ENCODE measurements at places on chromosomes 2 and 18.

- DNase-seq: no peak
Observed at GRCh38 chr2:236998236-236998635, 87.5 kb upstream of the COPS8 start.

DNA sequence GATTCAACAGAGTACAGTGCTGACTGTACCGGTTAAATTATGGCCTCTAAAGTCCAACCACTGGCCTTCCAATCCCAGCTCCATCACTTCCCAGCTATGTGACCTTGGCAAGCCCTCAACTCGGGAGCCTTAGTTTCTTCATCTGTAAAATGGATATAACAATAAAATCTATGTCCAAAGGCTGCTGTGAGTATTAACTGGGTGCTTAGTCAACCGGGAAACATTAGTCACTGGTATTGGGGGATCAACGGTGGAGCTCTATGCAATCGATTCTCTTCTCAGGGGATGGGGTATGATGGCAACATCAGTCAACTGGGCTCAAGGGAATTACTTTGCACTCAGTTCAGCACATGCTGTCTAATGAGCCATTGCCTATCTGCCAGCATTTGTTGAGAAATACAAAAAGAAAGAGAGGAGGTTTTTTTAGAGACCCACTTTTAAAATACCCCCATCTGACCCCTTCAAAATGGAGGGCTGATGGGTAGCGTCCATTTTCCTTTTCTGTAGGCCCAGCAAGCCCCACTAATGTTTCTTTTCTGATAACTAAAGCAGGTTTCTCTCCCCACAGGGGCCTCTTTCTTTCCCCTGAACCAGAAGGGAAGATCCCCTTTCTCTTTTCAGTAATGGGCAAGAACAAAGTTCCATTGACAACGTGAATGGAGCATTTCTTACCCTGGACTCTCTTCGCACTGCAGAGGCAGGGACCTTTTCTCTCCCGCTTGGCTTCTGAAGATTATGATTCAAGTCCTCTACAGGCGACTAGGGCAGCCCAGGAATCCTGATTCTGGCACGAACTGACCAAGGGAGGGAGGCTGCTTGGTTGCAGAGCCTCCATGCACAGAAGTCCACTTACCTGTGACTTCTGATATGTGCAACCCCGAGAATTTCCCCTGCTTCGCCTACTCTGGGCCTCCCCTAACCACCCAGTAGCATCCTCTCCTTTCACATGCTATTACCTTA lies 8.7 kb upstream of the AGFG1 start:
- no peak for DNase-seq

DNA sequence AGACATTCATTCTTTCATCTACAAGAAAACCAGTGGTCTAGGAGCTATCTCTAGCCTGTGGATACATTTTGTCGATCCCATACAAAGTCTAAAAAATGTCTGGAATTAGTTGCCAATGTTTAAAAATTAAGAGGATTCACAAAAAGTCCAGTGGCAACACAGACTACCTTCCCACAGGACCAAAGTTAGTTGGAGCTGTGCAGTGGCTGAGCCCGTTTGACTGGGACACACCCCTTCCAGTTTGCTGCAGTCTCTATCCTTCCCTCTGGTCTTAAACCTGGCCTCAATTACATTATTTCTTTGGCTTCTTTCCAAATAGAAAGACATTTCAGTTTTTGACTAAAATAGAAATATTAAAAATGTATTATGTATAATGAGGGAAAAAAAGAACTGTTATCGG lies 18.6 kb downstream of the SLC16A14 start:
- no peak for DNase-seq

- no peak for DNase-seq
Observed at GRCh38 chr2:208488686-208489564, 82.3 kb downstream of the PTH2R start.

DNA sequence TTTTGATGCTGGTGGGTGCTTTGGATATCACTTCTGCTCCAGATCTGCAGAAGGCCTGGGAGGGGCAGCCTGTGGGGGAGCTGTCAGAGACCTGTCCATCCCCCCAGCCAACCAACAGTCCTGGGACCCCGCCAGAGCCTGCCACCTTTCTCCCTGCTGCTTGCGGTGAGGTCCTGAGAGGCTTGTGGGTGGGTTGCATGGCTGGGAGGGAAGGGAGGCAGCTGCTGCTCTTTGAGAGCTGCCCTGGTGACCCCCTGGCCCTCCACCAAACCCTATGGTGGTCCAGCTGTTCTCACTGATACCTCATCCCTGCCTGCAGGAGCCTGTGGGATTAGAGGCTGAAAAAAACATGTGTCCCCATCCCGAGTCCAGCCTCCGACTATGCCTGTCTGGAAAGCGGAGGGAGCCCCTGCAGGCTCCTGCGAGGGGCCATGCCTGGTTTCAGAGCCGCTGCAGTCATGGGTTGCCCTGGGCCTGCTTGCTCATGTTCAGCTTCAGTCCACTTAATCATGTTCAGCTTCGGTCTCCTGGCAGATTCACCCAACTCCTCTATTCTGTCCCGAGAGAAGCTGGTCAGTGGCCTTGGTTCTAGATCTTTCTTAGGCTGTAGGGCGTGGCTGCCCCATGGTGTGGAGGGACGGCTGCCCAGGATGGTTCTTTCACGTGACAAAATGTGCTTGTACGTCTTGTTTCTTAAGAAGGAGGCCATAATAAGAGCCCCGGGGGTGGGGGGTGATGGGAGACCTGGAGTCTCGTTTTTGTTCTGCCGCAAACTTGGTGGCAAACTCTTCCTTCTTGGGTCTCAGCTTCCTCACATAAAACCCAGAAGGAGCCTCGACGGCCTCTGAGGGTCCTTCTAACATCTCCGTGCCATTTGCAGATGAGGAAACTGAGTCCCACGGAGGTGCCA lies 98.5 kb downstream of the CTIF start:
- DNase-seq: no peak

DNA sequence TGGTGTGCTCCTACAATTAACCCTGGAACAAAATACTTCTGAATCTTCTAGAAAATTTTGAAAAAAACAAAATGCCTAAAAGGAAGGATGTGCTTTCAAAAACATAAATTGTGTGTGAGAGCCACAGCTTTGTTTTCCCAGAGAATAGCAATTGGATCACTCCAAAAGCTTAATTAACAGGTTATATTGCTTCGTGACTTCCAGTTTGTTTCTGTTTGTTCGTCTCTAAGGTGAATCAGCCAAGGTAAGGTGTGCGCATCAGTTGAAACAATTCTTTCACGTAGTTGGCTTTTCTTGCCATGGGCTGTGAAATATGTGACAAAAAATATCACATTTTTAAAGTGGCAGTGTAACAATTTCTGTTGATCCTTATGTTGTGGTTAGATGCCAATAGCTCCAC lies 90.3 kb upstream of the BARD1 start:
- DNase-seq: no peak

- DNase-seq: no peak
Observed at GRCh38 chr2:152585830-152586484, 131.3 kb downstream of the PRPF40A start.

GRCh38 chr2:19357402-19358241 lies 801 bp downstream of the OSR1 start:
- no peak for DNase-seq

DNA sequence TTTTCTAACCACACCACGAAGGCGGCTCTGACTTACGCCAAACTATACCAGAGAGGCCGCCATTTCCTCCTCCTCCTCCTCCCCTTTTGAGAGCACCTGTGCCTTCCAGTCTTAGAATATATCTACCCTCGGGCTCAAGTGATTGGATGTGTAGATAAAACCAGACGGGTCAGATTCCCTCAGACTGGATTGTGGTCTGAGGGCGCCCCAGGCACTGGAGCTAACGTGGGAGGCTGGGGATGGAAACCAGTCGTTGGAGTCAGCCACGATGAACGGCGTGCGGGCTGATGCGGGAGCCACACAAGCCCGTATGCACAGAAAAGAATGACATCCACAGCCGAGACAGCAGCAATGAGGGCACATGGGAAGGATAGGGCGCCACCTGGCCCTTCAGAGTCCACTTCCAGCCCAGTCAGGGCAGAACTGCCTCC lies 12.3 kb upstream of the ODC1 start:
- DNase-seq: no peak

GRCh38 chr2:14632133-14632936 lies at the start of gene LRATD1:
Gene LRATD1, plus strand, starts transcription at chr2:14632717. Its CDS starts 1,263 bp downstream, at chr2:14633980.
- DNase-seq: no peak

DNA sequence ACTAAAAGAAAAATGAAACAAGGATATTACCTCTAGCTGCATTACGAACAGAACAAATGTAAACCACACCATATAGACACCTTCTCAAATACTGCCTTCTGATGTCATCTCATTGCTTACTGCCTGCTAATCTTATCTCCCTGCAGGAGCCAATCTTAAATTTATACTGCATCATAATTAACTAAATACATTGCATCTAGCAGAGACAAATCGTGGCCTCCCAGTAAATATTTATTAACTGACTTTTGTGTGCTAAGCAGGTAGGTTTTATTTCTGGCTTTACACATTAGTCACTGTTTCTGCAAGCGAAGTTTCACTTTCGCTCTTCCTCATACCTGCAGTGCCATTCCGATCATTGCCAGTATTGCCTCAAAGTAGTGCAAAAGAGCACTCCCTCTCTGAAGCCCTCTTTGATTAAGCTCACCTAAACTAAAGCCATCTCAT lies 67.5 kb downstream of the SPATS2L start:
- peak; percentile 23 for DNase-seq

DNA sequence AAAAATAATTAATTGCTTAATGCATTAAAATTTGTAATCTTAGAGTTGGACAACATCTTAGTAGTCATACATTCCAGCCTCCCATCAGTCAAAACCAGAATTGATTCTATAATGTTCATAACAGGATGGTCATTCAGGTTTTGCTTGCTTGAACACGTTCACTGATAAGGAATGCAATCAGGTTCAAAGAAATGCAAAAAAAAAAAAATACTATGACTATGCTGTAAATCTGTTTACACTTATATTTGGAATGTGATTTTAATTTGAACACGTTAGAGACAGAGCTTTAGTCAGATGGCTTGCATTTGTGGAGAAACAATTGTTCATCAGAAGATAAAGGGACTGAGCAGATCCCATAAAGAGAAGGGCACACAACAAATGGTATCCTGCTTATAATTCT lies 131.3 kb upstream of the UNC80 start:
- DNase-seq: no peak

GRCh38 chr2:64681479-64681967 lies 27.8 kb upstream of the SERTAD2 start:
- no peak for DNase-seq

- no peak for DNase-seq
Observed at GRCh38 chr2:204354442-204354856, 190.8 kb upstream of the PARD3B start.

DNA sequence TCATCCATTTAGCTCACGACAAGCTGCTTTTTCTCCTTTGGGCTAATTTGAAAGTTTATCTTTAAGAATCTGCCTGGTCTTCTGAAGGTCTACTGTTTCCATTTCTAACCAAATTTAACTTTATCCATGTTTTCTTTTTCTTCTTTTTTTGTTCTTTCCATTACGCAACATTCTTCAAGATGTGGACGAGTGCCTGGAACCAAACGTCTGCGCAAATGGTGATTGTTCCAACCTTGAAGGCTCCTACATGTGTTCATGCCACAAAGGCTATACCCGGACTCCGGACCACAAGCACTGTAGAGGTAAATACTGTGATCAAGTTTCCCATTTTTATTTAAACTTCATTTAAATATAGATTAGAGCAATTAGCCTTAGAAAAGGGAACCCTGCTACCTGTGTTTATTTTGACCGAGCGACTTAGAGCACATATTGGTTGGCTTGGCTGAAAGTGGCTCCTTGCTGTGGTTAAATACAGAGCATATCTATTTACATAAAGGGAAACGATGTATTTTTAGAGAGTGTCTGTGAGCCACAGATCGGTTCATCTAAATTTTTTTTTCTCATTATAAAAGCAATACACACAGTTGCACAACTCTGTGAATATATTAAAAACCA lies 183.4 kb upstream of the RASGRP3 start:
- no peak for DNase-seq

DNA sequence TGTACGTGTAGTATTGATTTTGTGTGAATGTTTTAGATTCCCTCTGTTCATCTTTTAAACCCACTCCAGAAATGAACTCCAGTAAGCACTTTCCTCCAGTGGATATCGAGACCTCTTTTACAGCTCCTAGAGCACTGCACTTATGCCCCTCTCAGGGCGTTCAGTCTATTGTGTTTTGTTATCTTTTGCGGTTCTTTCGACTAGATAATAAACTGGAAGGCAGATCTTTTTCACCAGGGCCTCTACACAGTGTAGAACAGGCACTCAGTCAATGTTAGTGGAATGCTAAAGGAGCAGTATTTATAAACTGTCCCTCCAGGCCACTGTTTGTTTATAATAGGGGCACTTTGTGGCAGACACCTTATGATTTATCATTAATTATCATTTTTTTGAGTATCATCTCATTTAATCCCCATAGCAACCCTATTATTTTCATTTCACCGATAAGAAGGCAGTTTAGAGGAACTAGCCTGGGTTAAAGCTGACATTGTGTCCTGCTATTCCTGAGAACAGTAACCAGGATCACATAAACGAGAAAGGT lies 742 bp upstream of the SOS1 start:
- DNase-seq: no peak

- DNase-seq: no peak
Observed at GRCh38 chr18:75213611-75214331, 3.2 kb downstream of the TSHZ1 start.

All from naive thymus-derived CD8-positive, alpha-beta T cell (primary cell).